D721Med (cell line): ENCODE measurements at places on chromosomes 3 and 15.

- DNase-seq: no peak
Observed at GRCh38 chr3:116306720-116307119, 138.6 kb downstream of the LSAMP start.

DNA sequence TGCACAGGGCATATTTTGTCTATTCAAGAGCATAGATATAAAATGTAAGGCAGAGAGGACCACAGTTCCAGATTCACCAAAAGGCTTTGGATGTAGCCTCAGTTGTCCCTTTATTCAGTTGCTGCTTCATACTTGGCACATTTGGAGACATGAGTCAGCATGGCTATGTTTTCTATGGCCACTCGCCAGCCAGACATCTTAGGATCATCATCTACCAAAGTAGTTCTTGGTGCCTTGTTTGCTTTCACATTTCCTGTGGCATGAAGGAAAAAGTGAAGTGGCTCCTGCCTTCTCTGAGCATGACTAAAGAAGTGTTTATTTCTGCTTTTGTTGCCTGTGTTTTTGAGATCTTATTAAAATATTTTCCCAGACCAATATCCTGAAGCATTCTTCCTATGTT, 7.2 kb downstream of the SUSD5 start:
- no peak for DNase-seq

- DNase-seq: no peak
Observed at GRCh38 chr3:70539908-70540307, 227.5 kb upstream of the MDFIC2 start.

DNA sequence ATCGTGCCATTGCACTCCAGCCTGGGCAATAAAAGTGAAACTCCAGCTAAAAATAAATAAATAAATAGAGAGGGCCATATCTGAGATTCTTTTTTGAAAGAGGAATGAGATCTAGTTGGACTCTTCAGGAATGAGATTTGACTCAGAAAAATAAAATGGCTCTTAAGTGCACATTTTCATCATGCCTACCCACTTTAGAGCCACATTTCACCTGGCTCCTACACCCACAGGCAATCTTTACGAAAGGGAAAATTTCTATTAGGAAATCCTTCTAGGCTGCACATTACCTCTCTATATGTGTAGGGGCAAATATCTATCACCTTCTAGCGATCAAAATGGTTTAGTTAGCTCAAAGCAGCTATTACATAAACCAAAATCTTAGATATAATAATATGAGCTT, 16.9 kb upstream of the NLGN1 start:
- no peak for DNase-seq

DNA sequence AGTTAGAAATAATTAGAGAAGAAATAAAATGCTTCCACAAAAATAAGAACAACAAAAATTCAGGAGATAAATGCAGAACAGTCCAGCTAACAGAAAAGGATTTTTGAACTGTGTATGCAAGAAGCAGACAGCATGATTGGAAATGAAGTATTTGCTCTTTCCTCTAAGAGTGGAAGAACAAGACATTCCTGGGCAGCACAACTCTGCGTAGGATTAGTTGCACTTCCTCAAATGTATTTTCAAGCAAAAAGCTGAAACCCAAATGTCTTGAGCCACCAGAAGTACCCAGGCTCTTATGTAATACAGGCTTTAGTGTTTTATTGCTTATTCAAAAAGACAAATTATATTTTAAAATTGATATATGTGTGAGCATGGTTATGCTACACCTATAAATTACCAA, 127.2 kb downstream of the ZBTB20 start:
- no peak for DNase-seq

DNA sequence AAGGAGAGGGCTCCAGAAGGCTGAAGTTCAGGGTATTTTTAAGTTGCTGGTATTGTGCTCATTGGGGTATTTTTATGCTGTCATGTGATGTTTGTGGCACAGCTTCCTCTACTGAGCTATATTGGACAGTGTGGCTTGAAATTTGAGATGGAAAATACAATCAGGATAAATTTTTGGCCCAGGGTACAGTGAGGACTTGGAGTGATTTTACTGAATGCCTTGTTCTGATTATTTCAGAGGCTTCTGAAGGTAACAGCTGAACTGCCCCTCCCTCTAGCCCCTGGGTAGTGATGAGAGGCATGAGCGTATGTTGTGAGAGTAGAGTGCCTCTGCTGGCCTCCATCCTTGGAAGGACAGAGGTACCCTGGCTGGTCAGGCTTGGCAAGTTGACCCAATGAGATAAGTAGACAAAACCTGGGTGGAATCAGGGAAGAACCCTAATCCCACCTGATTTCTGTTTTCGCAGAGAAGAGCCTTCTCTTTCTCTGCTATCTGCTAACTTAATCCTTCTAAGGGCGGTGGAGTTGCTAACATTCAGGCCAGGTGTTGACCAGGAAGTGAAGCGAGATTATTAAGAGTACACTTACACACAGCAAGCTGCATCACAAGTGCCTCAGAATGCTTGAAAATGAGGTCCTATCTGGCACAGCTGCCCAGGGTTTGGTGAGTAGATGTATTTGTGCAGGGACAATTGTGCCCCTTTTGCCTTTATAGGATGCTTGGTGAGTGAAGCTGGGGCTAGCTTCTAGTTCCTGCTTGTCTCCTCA, 98.1 kb upstream of the CLSTN2 start:
- no peak for DNase-seq

DNA sequence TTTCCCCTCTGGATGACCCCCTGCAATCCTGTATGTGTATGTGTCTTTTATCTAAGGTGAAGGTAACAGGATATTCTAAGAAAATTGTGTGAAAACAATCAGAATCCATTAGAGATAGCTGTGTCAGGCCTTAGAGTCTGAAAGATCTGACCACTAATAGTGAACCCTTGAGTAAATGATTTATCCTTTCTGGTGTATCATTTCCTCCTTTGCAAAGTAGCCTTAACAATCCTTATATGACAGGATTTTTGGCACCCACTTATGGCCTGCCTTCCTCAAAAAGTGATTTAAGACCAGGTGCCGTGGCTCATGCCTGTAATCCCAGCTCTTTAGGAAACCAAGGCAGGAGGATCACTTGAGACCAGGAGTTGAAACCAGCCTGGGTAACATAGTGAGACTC, 110.2 kb downstream of the RBPMS2 start:
- no peak for DNase-seq

- DNase-seq: no peak
Observed at GRCh38 chr3:159855599-159856346, 132.9 kb upstream of the IL12A start.

- no peak for DNase-seq
Observed at GRCh38 chr3:185351396-185351795, 11.5 kb upstream of the MAP3K13 start.
